NCI-H345 (cell line): ENCODE measurements at places on chromosomes 4 and X.

GRCh38 chr4:135316266-135316779 lies 1114.7 kb upstream of the PABPC4L start:
- no peak for DNase-seq

GRCh38 chrX:133923113-133923512 lies 62.3 kb downstream of the GPC3 start:
- no peak for DNase-seq

DNA sequence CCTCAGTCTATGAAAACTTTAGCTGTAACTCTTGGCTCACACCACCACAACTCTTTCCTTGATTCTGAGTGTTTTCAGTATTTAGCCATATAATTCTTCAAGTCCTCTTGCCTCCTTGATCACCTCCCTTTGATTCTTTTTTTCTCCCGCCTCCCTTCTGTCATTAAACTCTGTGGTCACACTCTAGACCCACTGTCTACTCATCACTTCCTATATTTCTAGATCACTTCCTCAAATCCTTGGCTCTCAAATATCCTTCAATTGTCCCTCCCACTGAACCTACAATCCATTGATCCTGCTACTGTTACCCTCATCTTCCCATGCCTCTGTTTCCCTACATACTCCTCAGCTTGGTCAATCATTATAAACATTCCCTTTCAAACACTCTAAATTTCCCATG lies 12.4 kb upstream of the CXXC4 start:
- DNase-seq = no peak

GRCh38 chr4:13306356-13306755 lies 177.8 kb downstream of the RAB28 start:
- no peak for DNase-seq

- DNase-seq = peak; percentile 90
These were observed at the start of the genes GSTCD and INTS12 for GRCh38 chr4:105708181-105709080. GSTCD (plus strand) TSS chr4:105708784; CDS start chr4:105717614, 8,830 bp downstream. INTS12 (minus strand) TSS chr4:105708689; CDS start chr4:105700005, 8,684 bp downstream.
